Occipital lobe (tissue), 3 donors: ENCODE measurements at places on chromosomes 4 and X. TPM values are rescaled to one million over a fixed set of nuclear protein-coding genes. Genes with fewer than 3 reads are reported as not detected.

GRCh38 chr4:36549992-36550391 is 268.6 kb downstream of the DTHD1 start:
- DNase-seq, result no peak

GRCh38 chr4:62288808-62289541 is 1088.8 kb downstream of the ADGRL3 start:
- no peak for DNase-seq

DNA sequence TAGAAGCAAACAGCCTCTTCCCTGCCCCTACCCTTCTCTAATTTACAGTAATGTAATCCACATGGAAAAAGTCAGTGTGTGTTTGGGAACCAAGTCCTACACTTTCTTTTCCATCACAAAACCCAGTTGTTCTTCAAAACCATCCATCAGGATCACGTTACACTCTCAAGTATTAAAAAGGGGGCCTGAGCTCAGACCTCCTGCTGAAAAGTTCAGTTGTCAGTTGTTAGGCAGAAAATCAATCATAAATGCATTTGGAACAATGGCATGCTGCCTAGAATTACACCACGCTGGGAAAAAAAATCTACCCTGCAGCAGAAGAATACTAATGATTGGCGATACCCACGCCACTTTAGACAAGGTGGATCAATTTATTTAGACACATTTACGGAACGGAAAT is 236.5 kb downstream of the PARM1 start:
- no peak for DNase-seq

- no peak for DNase-seq
Measured at GRCh38 chr4:98352396-98352795, 91.2 kb downstream of the RAP1GDS1 start.

GRCh38 chr4:167890226-167890625 is 202.1 kb upstream of the ANXA10 start:
- no peak for DNase-seq

- no peak for DNase-seq
Measured at GRCh38 chrX:57282568-57282967, 3.9 kb upstream of the FAAH2 start.

DNA sequence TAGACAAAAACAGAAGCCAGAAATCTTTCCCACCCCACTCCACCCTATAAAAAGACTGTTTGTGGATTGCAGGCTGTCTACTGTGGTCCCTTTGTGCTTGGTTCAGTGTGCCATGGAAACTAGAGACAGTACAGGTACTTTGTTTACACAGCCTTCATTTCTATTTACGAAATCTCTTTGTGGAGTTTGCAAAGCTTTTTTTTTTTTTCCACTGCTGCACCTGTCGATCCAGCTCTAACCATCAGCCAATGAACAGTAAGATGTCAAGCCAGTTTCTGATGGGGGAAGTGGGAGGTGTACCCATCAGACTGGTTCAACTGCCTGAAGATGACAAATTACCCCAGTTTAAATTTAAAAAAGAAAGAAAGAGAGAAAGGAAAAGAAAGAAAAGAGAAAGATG is 20.2 kb upstream of the LRBA start:
- DNase-seq, result no peak

- no peak for DNase-seq
Measured at GRCh38 chr4:158860856-158861255, 92.0 kb downstream of the FNIP2 start.

DNA sequence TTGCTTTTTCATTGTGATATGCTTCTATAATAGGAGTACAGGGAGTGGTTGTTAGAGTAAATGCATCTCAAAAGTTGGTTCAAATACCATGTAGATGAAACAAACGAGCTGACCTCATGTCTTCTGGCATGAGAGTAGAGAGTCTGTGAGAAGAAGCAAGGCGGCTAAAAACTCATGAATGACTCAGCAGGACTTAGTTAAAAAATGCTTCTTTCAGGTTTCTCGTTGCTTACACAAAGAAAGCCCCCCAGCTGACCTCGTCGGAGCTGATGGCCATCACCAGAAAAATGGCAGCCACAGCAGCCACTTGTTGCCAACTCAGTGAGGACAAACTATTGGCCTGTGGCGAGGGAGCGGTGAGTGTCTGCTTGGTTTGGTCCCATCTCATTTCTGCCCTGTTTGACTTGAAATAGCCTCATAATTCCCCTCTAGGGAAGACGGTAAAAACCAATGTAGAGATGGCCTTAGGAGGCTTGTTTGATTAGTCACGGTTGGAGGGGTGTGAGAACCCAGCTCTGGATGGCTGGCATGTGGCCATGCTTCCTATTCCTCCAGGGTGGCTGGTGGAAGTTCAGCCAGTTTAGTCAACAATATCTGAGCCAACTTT is 14.5 kb downstream of the AFP start:
- no peak for DNase-seq

DNA sequence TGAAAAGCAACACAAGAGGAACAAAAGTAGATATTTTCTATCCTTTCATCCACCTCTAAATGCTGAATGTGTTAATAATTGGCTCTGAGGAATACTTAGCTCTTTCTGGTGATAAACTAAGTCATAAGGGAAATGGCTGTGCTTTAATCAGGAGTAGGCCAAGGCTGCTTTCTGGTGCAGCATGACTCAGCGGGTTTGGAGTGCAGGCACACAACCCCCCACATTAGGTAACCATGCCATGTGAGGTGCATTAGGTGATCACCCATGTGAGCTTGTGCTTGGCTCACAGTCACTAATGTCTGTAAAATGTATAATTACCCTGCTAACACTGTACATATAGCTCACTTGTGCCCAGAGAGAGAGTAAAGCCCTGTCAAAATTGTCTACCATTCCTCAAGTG is 57.2 kb downstream of the USP38 start:
- DNase-seq, result no peak

GRCh38 chrX:16770970-16771482 is 15.2 kb upstream of the TXLNG start:
- DNase-seq, result no peak

- no peak for DNase-seq
Measured at GRCh38 chr4:48831532-48832030, 693 bp downstream of the OCIAD1 start.

DNA sequence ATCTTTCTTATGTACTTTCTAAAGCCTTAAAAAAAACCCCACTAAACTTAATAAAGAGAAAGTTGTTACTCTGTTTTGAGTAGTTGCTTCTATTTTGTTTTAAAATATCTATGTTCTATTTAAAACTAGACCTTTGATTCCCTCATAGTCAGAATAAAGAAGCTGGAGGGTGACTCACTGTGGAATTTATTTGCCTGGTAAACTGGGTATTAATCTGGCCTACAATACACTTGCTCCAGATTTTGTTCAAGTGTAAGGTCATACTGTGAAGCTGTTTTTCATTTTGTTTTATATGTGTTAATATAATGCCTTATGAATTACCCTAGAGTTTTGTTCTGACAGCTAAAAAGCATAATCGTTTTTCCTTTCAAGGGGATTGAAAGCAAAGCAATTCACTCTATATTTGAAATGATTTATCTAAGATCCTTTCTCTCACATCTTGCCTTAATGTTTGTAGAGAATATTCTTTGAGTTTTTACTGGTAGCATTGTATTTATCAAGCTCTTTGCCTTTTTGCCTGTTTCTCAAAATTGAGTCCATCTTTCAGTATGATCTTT is 277.4 kb upstream of the PITX2 start:
- no peak for DNase-seq

DNA sequence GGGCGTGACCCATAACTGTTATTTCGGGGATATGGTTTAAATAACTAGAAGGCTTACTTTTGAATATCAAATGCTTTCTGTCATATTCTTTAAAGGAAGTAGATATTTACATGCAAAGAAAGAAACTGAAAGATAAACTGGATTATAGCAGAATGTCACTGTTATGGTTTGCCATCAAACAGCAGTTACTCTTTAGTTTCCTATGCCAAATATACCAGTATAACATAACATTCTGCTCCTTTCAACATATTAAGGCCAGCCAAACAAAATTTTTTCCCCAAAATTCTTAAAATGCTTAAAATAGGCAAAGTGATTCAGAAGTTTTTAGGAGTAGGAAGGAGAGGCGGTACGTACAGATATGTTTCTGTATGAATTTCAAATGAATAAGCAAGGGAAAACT is 27.0 kb downstream of the KDM6A start:
- DNase-seq, result no peak

GRCh38 chr4:169803413-169803812 is 45.7 kb upstream of the HPF1 start:
- DNase-seq, result no peak

GRCh38 chr4:146255874-146256273 is 41.5 kb downstream of the REELD1 start:
- no peak for DNase-seq

DNA sequence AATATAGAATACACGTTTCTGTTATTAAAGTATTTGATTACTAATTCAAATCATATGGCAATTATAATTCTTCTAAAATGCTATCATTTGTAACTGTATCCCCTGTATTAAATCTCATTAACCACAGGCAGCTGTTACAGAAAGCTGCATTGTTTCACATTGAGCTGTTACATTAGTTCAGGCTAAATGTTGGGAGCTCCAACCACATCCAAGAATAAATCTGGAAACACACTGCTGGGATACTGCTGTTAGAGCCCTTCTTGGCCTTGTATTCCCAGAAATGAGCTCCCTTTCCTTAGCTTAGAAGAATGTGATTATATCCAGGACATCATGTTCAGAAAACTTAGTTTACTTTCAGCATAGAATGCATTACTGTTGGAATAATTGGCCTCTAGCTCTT is 48.2 kb downstream of the GUCY1B1 start:
- DNase-seq, result no peak

DNA sequence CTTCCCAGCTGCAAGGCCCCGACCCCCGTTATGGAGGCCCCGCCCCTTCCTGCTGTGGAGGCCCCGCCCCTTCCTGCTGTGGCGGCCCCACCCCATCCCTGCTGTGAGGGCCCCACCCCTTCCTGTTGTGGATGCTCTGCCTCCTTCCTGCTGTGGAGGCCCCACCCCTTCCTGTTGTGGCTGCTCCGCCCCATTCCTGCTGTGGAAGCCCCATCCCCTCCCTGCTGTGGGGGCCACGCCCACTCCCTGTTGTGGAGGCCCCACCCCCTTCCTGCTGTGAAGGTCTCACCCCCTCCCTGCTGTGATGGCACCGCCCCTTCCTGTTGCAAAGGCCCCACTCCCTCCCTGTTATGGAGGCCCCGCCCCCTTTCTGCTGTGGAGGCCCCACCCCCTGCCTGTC is 104.9 kb upstream of the PSAPL1 start:
- DNase-seq, result no peak

- DNase-seq, result no peak
Measured at GRCh38 chrX:2311501-2311900, 189.3 kb downstream of the DHRSX start.

GRCh38 chr4:150345207-150345744 is 236.7 kb upstream of the MAB21L2 start:
- no peak for DNase-seq

DNA sequence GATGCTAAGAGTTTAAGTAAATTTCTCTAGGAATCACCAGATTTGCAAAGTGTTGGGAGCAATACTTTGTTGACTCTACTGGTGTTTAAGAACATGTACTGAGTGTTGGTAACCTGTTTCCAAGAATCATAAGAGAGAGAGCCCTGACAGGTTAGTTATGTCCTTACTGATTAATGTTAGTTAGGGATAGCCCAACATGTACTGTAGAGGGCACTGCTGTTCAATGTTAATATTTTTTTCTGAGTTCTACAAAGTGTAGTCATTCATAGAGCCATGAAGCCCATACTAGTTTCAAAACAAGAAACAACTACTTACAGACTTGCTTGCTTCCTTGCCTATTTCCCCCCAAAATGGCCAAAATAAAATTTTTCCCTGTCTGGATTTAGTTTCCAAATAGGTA is 11.9 kb downstream of the TMPRSS11D start:
- DNase-seq, result no peak

DNA sequence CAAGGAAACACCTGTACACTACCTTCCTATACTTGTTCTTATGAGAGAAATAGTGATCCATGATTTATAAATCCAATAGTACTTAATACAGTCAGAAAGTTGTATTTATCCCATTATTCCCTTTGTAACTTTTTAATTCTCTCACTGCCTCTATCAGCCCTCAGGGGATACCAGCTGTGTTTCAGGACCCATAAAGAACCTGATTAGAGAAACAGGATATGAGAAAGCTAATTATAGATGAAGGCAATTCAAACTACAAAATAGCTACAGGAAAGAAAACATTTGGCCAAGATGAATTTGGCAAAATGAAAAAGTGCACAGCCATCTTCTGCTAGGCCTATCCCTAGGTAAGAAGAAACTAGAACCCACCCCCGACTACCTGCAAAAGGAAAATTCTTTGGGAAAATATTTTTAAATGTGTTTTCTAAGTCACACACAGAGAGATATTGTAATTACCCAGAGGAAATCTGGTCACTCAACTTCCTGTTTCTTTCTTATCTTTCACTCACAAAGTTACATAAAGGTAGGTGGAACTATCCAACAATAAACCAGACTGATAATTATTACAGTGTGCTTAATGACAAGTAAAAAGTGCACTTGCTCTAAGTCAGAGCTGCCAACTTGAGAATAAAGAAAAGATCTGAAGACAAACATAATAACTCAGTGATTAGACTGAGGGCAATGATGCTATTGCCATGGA is 836.5 kb upstream of the HTR2C start:
- DNase-seq, result no peak

- DNase-seq, result no peak
Measured at GRCh38 chr4:167943872-167944505, 148.3 kb upstream of the ANXA10 start.

DNA sequence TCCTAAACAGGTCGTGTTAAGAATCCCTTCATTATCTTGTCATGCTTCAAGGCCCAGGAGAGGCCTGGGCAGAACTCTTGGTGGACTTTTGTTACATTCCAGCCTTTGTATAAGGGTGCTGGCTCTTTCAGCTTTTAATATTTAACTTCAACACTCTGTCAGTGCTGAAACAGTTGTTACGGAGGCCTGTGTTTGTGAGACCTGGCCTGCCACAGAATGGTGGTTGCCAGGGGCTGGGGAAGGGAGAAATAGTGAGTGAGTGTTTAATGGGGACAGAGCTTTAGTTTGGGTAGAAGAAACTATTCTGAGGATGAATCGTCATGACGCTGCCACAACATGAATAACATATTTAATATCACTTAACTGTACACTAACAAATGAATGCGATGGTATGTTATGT is 1027.6 kb upstream of the PRKX start:
- DNase-seq, result no peak

Gene FRAS1
- total RNA-seq, result 7.0 TPM

Gene MAOB
- 1.6 TPM for total RNA-seq

Gene BTK
- 0.94 TPM for total RNA-seq

Gene DCAF4L1
- total RNA-seq, result under 0.01 TPM

Gene RHOXF1
- not detected for total RNA-seq

Gene CT45A2
- total RNA-seq, result not detected

Gene JCHAIN
- total RNA-seq, result not detected

Gene RAB39B
- 28.2 TPM for total RNA-seq

Gene TMEM35A
- 66.4 TPM for total RNA-seq

Gene GPR119
- total RNA-seq, result not detected

Gene FAT4
- 95.3 TPM for total RNA-seq

Gene TLR2
- total RNA-seq, result 1.6 TPM

Gene CLIC2
- total RNA-seq, result 5.1 TPM

Gene SSX1
- not detected for total RNA-seq

Gene CTSO
- total RNA-seq, result 8.7 TPM

Gene MND1
- total RNA-seq, result 5.1 TPM

Gene ARHGAP4
- total RNA-seq, result 6.6 TPM

Gene ARMCX4
- total RNA-seq, result 14.5 TPM

Gene IL3RA
- 0.94 TPM for total RNA-seq
